ENCODE measurements at places on chromosomes 16 and 17. TPM values are rescaled to one million over a fixed set of nuclear protein-coding genes. Genes with fewer than 3 reads are reported as not detected.

Gene DNAI2
- not detected for total RNA-seq

Gene CEP295NL
- total RNA-seq, result 0.29 TPM

Gene SLFN13
- total RNA-seq, result not detected

Gene TMC8
- total RNA-seq, result not detected
